ENCODE measurements at places on chromosomes 2 and 18. TPM values are rescaled to one million over a fixed set of nuclear protein-coding genes. Genes with fewer than 3 reads are reported as not detected.

Gene IGFBP5
- 52.9 TPM for total RNA-seq

Gene TFCP2L1
- under 0.01 TPM for total RNA-seq

Gene WNT6
- not detected for total RNA-seq

Gene LOXHD1
- not detected for total RNA-seq

Gene TSGA10
- 1.0 TPM for total RNA-seq

Gene EFHD1
- 0.47 TPM for total RNA-seq

Gene SCYGR4
- not detected for total RNA-seq

Gene DSEL
- 7.8 TPM for total RNA-seq

Gene FNDC4
- total RNA-seq, result 30.1 TPM

Gene C2orf81
- 0.19 TPM for total RNA-seq

Gene CCBE1
- 1.5 TPM for total RNA-seq

Gene SIX3
- total RNA-seq, result not detected

Gene OR6B2
- total RNA-seq, result not detected

Gene C1QL2
- total RNA-seq, result not detected

Gene MYO5B
- total RNA-seq, result 0.54 TPM

Gene AGXT
- not detected for total RNA-seq

Gene FABP1
- total RNA-seq, result not detected

Gene CCDC102B
- 2.5 TPM for total RNA-seq

Gene PROC
- total RNA-seq, result not detected

Gene STON1
- total RNA-seq, result 11.3 TPM

Gene DNER
- 0.09 TPM for total RNA-seq

Gene DRC1
- total RNA-seq, result 0.27 TPM

Gene SKOR2
- not detected for total RNA-seq

Gene TNFAIP6
- total RNA-seq, result 1.8 TPM

Gene NAT8
- total RNA-seq, result not detected

Gene SERPINB3
- not detected for total RNA-seq

Gene CFAP53
- total RNA-seq, result 0.28 TPM

Gene PSMA8
- not detected for total RNA-seq

Gene MERTK
- total RNA-seq, result 17.3 TPM

Gene CTNNA2
- not detected for total RNA-seq

Gene DUSP2
- total RNA-seq, result 0.54 TPM

Gene CACNB4
- 0.18 TPM for total RNA-seq

Gene C1GALT1C1L
- 0.09 TPM for total RNA-seq

Gene KCTD1
- 11.5 TPM for total RNA-seq

Gene IL1RL1
- 89.9 TPM for total RNA-seq

Gene KANSL1L
- total RNA-seq, result 9.7 TPM

Gene SERTAD2
- 2.4 TPM for total RNA-seq

Gene IL18R1
- total RNA-seq, result 3.7 TPM

Gene KCNG2
- total RNA-seq, result not detected

Gene COL4A3
- 0.19 TPM for total RNA-seq

Gene HOXD1
- 1.8 TPM for total RNA-seq

Gene CCDC121
- total RNA-seq, result 1.3 TPM

Gene NOL4
- under 0.01 TPM for total RNA-seq

Gene ABCB11
- total RNA-seq, result 0.18 TPM

Gene RAB17
- 1.6 TPM for total RNA-seq

Gene REG3G
- not detected for total RNA-seq

Gene DOK1
- total RNA-seq, result 24.3 TPM

Gene NEU2
- not detected for total RNA-seq

Gene EPHA4
- 29.6 TPM for total RNA-seq

Gene SLC20A1
- 85.7 TPM for total RNA-seq

Gene IL36A
- total RNA-seq, result 0.09 TPM

Gene SPP2
- not detected for total RNA-seq

Gene SDC1
- total RNA-seq, result 0.47 TPM

Gene ALS2
- total RNA-seq, result 29.9 TPM

Gene YES1
- total RNA-seq, result 208 TPM

Gene PCARE
- total RNA-seq, result under 0.01 TPM

Gene DES
- total RNA-seq, result not detected

Gene UGT1A3
- not detected for total RNA-seq
